Endothelial cell (in vitro differentiated cells): ENCODE measurements at places on chromosomes 6 and 20. TPM values are rescaled to one million over a fixed set of nuclear protein-coding genes. Genes with fewer than 3 reads are reported as not detected.

LHFPL5 gene
- total RNA-seq: not detected

SPAG4 gene
- 15.2 TPM for total RNA-seq

MUC21 gene
- 0.10 TPM for total RNA-seq

KHDC1 gene
- total RNA-seq: 2.6 TPM

SCGN gene
- 0.85 TPM for total RNA-seq

FABP7 gene
- total RNA-seq: 3.6 TPM

SLC26A8 gene
- 0.97 TPM for total RNA-seq

DNA sequence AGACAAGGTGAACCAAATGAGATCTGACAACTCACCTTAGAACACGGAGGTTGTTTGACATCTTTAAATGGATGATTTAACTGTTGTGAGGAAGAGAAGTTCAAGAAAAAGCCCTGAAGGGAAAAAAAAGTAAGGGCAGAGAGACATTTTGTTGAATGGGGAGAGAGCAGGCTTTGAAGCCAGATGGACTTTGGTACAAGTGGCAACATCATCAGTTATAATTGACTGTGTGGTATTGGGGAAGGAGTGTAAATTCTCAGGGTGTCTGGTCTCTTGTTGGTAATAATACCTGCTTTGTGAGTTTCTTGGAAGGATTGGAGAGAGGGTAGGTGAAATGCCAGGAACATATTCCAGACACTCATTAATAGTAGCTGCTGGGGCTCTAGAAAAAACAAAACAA, 21.6 kb downstream of the OGFRL1 start:
- no peak for DNase-seq

DNA sequence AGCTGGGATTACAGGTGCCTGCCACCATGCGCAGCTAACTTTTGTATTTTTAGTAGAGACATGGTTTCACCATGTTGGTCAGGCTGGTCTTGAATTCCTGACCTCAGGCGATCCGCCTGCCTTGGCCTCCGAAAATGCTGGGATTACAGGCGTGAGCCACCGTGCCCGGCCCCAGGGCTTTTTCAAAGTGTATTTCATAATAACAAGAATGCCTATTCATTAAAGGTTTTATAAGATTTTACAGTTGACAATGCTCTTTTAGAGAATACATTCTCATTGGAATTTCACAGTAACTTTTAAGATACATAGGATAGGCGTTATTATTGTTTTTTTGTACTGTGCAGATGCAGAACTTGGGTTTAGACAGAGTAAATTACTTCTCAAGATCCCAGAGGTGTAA, 52.6 kb upstream of the PTPRK start:
- no peak for DNase-seq

DNA sequence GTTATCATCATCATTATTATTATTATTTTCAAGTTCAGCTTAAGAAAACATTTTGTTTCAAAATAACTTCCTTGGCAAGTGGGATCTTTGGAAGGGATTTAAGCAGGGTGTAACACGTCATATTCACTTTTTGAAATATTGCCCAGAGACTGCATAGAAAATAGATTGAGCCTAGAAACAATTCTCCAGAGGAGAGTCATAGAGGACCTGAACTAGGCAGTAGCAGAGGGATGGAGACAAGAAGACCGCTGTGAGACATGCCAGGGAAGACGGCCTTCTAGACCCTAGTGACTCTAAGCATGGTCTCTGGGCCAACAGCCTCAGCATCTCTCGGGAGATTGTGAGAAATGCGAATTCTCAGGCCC, 55.5 kb downstream of the EDN1 start:
- no peak for DNase-seq

DNA sequence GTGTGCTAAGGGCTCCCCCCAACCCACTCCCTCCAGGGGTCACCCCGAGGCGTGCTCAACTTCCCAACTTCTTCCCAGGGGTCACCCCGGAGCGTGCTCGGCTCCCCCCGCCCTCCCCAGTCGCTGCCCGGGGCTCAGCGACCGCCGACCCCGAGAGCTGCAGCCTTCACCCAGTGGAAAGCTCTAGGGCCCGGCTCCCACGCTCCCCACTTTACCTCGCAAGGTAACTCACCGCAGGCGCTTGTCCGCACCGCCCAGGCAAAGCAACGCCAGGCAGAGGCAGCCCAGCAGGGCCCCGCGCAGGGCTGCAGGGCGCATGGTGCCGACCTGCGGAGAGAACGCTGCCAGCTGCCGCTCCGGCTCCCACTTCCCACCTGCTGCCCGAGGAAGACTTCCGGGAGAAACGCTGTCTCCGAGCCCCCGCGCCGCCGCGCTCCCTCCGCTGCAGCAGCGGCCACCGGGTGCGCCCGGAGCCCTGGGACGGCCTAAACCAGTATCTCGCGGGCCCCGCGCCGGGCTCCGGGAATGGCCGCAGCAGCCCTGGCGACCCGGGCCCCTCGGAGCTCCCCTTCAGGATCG, 396 bp downstream of the RNASET2 start:
- no peak for DNase-seq

GRCh38 chr20:45771182-45771759, 20.4 kb downstream of the WFDC3 start:
- DNase-seq: peak; percentile 84

GRCh38 chr6:109379711-109380110, 2.6 kb downstream of the CD164 start:
- DNase-seq: no peak

DNA sequence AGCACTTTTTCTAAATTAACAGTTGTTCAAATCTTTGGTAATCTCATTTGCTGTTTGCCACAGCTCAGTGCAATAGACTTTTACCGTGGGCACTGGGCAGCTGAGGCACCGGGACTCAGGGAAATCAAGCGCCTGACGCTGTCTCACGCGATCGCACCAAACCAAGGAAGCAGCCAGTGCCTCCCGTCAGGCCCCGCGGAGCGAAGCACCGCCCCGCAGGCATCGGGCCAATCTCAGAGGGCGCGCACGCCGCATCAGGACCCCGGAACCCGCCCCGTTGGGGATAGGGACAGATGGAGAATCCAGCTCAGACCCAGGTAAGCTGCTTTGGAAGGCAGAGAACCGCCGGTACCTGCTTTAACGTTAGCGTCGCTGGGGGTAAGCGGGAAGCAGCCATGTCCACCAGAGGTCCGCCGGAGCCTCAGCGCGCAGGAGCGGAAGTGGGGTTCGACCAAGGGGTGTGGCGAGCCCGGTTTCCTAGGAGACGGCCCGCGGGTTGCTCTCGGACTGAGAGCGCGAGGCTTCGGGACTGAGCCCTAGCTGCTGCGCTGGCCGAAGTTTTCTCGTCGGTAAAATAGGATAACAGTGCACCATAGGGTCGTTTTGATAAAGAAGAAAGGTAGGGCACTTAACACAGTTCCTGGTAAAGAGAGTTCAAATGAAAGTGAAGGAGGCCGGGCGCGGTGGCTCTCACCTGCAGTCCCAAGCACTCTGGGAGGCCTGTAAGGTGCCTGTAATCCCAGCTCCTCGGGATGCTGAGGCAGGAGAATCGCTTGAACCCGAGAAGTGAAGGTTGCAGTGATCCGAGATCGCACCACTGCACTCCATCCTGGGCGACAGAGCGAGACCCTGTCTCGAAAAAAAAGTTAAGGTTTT, at the start of gene LYRM2:
TSS of gene LYRM2 (minus strand) at position 428 of the 876 bp plus-strand sequence. CDS start at position 397, 31 bp downstream.
- peak; percentile 92 for DNase-seq

- no peak for DNase-seq
Observed at GRCh38 chr20:51098284-51098810, 75.4 kb upstream of the KCNG1 start.
